ENCODE measurements at places on chromosomes 7 and 10.

DNA sequence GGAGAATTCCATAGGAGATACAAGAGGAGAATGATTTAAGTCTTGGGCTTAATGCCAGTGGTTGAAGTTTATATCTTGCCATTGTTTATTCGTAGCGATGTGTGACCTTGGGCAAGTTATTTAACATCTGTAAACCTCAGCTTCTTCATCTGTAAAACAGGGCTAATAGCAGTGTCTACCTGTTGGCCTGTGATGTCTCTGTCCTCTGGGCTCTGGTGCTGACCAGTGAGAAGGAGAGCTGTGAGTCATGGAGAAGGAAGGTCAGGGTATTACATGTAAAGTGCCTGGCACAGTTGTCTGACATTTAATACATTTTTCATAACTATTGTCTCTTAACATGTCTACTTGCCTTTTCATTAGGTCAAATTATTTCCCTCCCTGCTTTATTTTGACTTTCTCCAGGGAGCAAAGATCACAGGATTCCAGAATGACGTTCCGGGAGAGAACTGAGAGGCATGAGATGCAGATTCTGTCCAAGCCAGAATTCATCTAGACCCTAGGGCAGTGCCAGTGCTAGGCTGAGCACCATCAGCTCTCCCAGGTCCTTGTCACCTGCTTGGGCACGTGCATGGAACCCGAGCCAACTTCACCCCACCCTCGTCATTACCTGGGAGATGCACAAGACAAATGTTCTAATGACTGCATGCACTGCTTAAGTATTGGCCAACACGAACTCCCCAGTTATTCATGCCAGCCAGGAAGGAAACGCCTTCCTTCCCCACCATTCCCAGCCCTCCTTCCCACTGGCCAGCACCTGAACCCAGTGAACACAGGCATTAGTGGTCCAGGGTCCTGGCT is 187.9 kb downstream of the DPY19L1 start:
- DNase-seq: no peak

DNA sequence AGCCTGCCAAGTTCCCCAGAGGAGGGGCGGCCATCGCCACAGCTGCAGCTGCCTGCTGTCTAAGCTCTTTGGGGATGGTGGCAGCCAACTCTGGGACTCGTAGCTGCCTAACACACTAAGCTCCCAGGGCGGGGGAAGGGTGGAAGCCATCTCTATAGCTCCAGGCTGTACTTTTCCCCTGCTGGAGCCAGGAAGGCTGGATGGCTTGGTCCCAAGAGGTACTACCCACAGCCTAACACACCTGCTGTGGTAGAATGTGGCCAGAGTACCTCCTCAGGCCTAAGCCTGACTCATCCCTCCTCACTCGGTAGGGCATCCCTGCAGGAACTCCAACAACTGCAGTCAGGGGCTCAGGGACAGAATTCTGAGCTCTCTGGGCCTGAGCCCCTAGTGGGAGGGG is 151.7 kb upstream of the TAC1 start:
- no peak for DNase-seq

DNA sequence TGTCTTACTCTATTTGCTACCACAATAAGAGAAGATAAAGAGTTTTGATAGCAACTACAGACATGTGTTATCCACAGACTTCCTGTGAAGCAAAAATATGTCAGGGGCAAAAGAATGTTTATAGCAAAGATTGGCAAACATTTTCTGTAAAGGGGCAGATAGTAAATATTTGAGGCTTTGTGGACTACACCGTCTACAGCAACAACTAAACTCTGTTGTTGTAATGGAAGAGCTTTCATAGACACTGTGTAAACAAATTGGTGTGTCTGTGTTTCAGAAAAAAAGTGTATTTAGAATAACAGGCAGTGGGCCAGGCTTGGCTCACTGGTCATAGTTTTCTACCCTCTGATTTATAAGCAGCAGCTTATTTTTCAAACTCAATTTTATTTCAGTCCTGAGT is 521.4 kb downstream of the ANKRD7 start:
- no peak for DNase-seq

- no peak for DNase-seq
Observed at GRCh38 chr10:33335801-33336581, 1.5 kb upstream of the NRP1 start.

DNA sequence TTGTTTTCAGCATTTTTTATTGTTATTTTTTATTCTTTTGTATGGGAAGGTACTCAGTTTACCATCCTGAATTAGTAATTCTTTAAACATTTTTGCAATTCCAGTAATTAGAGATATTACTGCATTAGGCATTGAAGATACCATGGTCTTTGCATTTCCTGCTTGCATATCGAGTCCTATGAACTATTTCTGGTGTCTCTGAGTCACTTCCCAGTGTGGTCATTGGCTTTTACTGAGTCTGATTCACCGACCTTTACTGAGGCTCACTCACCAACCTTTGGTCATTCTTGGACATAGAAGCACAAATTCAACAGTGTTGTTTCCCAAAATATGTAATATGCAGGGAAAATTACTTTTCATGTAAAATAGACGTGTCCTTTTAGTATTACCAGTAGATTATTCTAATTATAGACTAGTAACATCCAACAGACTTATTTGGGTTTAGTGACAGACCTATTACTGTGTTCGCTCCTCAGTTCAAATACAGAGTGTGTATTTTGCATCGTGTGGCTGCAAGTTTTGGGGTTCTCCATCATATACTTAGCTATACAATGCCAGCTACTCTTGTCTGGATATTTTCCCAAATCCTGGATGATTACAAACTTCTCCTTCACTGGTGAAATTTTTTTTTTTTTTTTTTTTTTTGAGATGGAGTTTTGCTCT is 180.7 kb upstream of the PRSS1 start:
- DNase-seq: no peak

DNA sequence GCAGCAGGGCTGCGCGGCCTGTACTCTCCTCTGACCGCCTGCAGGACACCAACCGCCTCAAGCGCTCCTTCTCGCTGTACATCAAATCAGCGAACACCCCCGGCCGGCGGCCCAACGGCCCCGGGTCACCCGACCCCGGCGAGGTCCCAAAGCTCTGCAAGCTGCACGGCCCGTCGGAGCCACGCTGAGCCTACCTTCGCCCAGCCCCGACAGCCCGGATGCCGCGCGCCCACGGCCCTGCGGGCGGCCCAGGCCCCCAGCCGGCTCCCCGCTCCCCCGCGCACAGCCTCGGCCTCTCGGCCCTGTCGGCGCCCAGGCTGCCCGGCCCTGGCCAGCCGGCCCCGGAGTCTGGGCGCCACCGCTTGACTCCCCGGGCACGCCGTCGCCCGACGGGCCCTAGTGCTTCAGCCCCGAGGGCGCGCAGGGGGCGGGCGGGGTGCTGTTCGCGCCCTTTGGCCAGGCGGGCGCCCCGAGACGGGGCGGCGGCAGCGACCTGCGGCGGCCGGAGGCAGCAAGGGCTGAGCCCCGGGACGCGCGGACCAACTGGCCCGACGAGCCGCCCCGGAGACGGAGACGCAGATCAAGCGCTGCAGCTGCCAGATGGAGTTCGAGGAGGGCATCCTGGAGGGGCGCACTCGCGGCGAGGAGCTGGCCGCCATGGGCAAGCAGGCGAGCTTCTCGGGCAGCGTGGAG is 11.1 kb upstream of the SEC24C start:
- DNase-seq: no peak

GRCh38 chr7:35727571-35727970 is 32.6 kb upstream of the HERPUD2 start:
- DNase-seq: no peak

GRCh38 chr10:124996127-124996853 is 54.4 kb downstream of the ZRANB1 start:
- DNase-seq: no peak

DNA sequence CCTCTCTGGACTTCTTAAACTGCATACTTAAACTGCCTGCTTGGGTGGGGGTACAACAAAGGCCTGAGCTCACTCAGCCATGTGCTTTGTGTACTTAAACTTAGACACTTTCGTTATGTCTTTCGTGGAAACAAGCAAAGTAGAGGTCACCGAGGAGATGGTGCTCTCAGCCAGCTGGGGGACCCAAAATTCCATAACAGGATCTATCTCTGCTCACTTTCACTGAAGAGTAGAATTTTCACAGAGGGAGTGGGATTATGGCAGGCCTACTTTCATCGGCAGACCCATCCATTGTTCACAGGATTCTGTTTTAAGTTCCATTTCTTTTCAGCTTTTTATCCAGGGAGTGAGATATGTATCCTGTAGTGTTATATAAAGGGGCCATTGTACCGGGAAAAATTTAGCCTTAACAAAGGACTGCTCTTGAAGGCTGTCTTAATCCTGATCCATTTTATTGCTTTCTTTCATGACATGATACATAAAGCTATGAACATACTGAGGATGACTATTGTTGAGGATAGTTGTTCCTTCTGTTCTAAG is 370.0 kb upstream of the GHITM start:
- no peak for DNase-seq

DNA sequence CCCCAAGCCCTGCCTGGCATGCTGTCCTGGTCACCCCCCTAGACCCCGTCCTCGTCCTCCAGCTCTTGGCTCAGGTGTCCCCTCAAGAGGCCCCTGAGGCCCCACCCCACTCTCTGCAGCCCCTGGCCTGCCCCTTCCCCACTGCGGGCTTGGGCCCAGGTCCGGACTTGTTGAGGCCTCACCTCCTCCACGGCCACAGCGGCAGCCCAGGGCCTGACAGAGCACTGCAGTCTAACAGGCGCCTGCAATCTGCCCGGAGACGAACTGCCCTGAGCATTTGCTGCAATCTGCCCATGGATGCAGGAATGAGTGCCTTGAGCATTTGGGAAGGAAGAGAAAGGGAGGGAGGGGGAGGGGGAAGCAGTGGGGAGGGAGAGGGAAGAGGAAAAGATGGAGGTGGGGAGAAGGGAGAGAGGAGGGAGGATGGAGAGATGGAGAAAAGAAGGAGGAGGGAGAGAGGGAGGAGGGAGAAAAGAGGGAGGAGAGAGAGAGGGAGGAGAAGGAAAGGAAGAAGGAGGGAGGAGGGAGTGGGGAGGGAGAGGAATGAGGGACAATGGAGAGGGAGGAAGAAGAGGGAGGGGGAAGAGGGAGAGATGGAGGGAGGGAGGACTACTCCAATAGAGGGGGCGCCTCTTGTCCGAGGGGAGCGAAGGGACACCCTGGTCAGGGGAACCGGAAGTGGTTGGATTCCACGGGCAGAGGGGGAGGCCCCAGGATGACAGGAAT is 73.9 kb downstream of the PDGFA start:
- DNase-seq: no peak

DNA sequence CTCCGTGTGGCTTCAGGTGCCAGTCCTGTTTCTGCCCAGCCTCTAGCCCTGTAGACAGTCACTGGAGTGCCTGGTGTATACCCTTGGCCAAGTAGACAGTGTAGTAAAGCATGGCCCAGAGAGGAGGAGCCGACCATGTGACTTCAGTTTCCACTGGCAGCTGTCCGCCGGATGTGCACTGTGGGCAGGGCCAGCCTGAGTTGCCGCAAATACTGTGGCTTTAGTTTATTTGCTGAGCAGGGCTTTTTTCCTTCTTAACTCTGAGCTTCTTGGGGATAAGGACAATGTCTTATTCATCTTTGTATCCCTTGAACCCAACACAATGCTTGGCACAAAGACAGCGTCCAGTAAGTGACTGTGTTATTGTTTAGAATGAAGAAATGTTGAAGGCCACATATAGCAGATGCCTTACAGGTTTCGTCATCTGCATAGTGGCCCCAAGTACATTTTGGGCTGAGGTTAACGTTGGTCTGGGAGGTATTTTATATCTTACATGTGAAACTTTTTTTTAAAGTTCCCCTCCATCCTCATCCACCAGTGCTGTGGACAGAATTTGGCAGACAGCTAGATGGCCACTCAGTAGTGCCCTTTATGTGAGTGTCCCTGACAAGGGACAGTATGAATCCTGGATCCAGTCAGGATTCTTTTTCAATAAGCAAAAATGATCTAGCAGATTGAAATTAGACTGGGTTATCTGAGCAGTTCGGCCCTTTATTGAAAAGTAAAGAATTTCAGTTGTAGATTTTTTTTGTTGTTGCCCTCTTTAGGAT is 40.6 kb downstream of the CYP17A1 start:
- DNase-seq: peak; percentile 39

DNA sequence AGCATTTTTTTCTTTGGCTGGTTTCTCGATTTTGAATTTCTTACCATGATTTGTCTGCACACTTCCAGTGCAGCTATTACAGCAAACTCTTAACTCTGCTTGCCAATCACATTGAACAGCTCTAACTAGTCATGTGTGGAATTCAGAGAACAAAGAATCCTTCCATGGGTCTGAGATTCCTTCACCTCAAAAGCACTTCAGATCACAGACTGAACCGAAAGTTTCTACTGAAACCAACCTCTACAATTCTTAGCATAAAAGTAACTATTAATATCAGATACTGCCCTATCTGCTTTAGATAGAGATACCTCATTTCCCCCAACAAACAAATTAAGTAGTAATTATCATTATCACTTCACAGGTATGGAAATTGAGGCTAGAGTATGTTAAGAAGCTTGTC is 56.5 kb upstream of the SP4 start:
- no peak for DNase-seq

DNA sequence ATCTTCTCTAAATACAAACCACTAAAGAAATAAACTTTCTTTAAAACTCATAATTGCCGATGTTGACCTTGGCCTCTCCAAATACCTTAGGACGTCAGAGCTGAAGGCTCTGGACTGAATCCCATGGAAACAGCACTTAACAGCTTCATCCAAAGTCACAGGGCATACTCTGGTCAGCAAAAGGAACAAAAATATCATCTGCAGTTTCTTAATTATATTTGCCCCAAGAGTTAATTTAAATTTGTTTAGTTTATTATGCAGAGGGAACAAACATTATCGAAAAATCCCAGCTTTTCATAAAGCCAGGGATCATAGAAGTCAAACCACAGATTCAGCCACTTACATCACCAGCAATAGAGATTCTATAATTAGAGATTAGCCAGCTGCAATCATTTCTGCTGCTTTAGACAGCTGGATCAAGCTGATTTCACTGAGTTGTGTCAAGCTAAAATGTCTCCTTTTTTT is 20.5 kb upstream of the FAM13C start:
- no peak for DNase-seq

GRCh38 chr10:68080853-68081431 is 5.9 kb upstream of the HERC4 start:
- DNase-seq: no peak

DNA sequence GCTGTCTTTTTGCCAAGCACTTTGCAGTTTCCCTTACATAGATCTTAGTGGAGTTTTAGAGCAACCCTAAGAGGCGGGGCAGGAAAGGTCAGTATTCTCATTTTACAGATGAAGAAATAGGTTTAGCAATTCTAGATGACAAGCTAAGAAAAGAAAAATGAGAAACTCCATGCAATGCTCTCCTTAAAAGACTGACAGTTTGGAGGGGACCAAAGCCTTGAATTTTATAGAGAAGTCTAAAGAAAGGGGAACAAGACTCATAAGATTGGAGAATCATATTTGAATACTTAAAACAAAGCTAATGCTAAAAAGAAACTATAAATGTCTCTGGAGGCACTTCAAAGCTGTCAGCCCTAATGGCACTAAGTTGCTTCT is 19.6 kb downstream of the CEP55 start:
- no peak for DNase-seq

GRCh38 chr10:25666276-25666675 is 267.8 kb upstream of the MYO3A start:
- no peak for DNase-seq
